ENCODE measurements at places on chromosomes 4 and X.

DNA sequence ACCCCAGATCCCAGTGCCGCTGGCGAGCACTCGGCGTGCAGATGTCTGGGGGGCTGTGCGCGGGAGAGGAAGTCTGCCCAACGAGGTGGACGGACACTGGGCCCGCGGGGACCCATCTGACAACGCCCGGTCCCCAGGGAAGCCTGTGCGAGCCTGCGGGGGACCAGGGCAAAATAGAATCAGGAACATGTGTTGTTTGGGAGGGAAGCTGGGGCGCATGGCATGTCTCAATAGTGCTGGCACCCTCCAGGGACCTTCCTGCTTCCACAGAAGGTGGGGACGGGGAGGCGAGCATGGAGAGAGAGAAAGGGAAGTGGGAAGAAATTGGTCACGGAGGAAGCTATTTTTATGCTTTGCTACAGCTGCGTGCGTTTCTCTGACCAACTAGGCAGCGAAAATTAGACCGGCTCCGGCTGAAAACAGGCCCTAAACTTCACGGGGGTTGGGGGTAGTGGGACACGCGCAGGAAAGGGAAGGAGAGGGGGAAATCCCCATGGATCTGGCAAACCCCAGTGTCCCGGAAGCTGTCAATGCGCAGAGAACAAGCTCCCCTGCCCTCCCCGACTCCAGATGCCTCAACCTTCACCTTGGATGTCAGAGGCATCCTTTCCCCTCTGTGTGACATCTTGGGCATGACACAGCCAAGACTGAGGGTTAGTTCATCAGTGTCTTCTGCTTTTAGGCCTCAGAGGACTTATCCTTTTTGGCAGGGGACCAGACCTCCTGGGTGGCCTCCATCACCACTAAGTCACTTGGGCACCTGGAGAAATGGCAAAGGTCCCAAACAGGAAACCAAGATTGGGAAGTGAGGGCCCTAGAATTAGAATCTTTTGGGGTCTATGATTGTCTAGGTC is 169.8 kb upstream of the BCOR start:
- DNase-seq = no peak

DNA sequence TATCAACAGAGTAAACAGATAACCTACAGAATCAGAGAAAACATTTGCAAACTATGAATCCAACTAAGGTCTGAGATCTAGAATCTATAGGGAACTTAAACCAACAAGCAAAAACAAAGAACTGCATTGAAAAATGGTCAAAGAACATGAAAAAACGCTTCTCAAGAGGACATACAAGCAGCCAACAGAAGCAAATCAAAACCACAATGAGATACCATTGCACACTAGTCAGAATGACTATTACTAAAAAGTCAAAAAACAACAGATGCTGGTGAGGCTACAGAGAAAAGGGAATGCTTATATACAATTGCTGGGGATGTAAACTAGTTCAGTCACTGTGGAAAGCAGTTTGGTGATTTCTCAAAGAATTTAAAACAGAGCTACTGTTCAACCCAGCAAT is 255.7 kb downstream of the TMEM47 start:
- DNase-seq = no peak

DNA sequence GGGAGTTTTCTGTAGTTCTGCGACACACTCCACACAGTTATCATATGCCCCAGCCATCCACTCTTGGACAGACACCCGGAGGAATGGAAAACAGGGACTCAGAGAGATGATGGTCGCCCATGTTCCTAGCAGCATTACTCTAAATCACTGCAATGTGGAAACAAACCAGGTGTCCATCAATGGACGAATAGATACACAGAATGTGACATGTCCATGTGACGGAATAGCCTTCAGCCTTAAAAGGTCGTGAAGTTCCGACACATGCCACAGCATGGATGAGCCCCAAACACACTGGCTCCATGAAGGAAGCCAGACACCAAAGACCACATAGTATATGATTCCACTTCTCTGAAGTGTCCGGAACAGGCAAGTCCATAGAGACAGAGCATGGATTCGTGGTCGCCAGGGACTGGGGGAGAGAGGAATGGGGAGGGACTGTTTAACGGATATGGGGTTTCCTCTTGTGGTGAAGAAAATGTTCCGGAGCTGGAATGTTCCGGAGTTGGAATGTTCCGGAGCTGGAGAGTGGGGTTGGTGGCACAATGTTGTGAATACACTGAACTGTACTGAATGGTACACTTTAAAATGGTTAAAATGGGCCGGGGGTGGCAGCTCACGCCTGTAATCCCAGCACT is 28.7 kb upstream of the AFAP1 start:
- no peak for DNase-seq

GRCh38 chr4:184169225-184169867 is 48.3 kb downstream of the ENPP6 start:
- no peak for DNase-seq

GRCh38 chr4:113811359-113811758 is 49.8 kb upstream of the CAMK2D start:
- DNase-seq = no peak

DNA sequence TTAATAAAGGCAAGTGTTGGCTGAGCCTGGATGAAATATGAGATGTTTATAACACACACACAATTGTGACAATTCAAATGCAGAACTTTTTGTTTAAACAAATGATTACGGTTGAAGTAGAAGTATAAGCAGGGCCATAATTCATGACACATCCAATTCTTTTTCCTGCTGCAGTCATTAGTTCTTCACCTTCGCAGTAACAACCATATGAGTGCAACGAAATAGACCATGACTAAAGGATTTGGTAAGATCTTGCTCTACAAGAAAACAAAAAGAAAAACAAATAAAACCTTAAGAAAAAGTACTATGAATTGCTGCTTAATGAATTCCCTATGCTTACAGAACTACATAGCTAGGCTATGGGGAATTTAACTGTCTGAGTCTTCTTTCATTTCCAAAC is 13.9 kb upstream of the BMPR1B start:
- no peak for DNase-seq
